CD4-positive, alpha-beta T cell treated with Interleukin-6 for 4 hours (primary cell): ENCODE measurements at places on chromosomes 11 and 22.

DNA sequence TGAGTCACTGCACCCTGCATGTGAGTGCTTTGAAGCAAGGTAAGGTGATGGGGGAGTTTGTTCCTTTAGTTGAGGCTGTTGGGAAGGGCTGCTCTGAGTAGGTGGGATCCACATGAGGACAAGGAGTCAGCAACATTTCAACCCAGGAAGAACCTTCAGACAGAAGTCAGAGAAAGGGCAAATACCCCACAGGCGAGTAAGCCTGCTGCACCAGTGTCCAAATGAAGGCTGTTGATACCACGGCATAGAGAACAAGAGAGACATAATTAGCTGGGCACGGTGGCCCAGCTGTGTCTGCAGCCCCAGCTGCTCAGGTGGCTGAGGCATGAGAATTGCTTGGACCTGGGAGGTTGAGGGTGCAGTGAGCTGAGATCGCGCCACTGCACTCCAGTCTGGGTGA is 54.3 kb upstream of the CLMP start:
- DNase-seq = no peak

DNA sequence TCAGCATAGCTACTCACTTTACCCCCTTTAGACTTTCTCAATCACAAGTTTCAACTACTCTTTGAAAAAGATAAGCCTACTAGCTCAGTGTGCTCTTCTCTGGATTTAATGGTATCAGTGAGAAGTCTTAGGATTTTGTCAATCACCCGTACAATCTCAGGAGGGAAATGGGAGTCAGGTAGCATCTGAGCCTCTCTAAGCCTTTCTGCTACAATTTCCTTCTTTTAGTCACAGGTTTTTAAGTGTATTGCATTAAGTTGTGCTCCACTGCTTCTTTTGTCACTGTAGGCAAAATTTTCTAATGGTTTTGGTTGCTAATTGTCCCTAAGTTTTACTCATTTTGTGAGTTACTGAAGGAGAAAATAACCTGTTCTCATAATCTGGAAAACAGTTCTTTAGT is 758.5 kb upstream of the CCDC90B start:
- no peak for DNase-seq

GRCh38 chr22:46900549-46900948 is 138.1 kb downstream of the TBC1D22A start:
- DNase-seq = no peak

GRCh38 chr22:39773976-39774539 is 119.5 kb downstream of the ENTHD1 start:
- peak; percentile 51 for DNase-seq

DNA sequence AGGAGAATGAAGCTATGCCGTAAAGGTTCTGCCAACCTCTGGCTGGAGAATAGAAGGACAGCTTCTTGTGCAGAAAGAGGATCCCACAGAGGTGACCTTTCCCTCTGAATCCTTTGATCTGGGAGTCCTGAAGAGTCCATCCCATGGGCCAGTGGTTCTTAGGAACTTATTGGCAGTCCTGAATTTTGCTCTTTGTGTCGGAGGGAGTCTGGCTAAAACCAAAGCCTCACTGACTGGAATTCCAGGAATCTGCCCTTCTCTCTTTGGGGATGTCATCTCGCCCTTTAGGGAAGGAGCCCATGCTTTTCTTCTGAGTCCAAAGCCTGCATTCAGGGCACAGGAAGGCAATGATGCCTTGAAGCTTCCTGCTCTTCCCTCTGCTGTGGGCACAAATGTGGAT is 45.5 kb downstream of the PKNOX2 start:
- no peak for DNase-seq

GRCh38 chr11:75524665-75525432 is 892 bp downstream of the GDPD5 start:
- DNase-seq = peak; percentile 50

DNA sequence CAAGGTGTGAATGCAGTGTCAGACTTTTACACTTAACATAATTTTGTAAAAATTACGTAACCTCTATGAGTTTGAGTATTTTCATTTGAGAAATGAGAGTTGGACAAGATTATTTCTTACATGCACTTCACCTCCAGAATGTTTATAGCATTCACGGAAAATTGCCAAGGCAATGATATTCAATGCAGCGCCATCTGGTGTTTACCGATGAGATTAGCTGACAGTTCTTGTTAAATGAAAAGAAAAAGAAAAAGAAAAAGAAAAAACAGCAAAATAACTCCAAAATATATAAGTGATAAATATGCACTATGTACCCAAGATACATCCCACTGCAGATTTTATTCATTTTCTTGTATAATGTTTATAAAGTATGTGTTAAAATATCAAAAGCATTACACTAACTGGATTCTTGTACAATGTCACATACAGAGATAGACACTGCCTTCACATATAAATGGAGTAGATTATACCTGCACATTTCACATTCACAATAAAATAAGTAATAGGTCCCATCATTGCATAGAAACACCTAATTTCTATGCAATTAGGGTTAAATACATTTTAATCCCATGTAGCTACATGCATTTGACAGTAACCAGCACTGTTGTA is 976.3 kb upstream of the FAT3 start:
- DNase-seq = no peak

GRCh38 chr11:124233376-124233775 is 7.5 kb upstream of the OR8G1 start:
- no peak for DNase-seq

DNA sequence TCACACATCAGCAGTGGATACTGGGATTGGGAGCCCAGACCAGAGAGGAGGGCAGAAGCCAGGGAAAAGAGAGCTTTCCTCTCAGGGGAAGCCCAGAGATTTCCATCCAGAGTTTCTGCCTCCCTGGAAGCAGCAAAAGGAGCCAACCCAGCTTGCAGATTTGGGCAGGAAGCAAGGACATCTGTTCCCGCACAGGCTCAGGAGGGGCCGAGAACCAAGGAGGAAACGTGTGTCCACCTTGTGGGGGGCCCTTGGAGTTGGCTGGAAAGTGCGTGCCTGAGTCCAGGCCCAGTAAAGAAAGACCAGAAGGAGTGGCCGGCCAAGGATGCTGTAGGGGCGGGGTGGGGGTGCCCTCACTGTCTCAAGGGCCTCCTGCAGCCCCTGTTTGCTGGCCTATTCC is 6.0 kb upstream of the NPTXR start:
- no peak for DNase-seq

- DNase-seq = no peak
Measured at GRCh38 chr11:63557570-63557969, 5.6 kb downstream of the PLAAT2 start.

GRCh38 chr11:69059429-69059828 is 10.7 kb downstream of the TPCN2 start:
- DNase-seq = no peak

DNA sequence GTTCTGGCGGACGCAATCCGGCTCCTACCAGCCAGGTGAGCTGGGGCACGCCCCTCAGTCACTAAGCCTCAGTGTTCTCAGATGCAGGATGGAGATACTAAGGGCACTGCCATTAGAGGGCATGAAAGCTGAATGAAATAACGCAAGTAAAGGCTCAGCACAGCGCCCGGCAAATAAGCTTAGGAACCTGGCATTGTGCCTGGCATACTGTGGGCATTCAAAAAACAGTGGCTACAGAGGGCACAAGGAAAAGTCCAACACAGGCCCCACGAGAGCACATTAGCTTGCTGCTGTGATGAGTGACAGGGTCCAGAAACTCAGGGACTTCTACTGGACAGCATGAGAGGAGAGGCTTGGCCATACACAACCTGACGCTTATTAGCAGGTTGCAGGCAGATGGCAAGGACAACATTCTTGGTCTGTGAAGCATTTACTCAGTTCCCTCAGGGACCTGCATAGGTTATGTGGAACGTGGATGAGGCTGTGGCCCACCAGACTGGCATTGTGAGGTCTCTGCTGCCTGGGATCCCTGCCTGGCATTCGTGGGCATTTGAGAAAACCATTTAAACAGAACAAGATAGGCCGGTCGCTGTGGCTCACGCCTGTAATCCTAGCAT is 12.2 kb downstream of the TXN2 start:
- DNase-seq = no peak

- DNase-seq = no peak
Measured at GRCh38 chr11:128555606-128556005, 31.8 kb downstream of the ETS1 start.

GRCh38 chr11:58958500-58958899 is 19.2 kb downstream of the GLYATL1 start:
- peak; percentile 39 for DNase-seq

DNA sequence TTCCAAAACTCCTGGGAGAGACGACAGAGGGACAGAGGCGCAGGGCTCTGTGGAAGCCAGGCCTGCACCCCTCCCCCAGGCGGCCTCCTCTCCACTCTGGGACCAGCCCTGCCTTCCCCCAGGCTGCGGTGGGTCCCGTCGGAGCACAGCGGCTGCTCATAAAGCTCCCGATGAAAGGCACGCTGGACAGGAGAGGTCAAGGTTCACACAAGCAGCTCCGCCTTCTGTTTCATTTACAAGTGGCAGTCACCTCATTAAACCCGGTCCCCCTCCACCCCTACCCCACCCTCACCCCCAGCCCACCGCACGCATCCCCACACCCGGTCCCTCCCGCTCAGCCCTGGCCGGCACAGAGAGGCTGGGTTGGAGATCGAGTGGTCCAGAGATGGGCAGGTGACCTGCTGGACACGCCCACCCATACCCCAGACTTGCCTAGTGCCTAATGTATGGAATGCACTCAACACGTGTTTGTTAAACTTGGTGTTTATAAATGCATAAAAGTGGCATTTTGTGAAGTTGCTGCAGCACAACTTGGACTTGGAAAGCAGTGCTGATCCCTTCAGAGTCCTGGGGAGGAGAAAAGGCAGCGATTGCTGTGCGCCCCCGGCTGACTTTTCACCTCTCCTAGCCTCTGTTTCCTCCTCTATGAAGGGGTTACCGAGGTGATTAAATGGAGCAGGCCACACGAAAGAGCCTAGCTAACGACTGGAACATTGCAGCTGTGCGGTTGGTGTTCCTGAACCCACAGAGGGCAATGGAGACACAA is 26.0 kb downstream of the RPUSD4 start:
- no peak for DNase-seq

- no peak for DNase-seq
Measured at GRCh38 chr11:28366549-28367346, 258.6 kb downstream of the METTL15 start.

DNA sequence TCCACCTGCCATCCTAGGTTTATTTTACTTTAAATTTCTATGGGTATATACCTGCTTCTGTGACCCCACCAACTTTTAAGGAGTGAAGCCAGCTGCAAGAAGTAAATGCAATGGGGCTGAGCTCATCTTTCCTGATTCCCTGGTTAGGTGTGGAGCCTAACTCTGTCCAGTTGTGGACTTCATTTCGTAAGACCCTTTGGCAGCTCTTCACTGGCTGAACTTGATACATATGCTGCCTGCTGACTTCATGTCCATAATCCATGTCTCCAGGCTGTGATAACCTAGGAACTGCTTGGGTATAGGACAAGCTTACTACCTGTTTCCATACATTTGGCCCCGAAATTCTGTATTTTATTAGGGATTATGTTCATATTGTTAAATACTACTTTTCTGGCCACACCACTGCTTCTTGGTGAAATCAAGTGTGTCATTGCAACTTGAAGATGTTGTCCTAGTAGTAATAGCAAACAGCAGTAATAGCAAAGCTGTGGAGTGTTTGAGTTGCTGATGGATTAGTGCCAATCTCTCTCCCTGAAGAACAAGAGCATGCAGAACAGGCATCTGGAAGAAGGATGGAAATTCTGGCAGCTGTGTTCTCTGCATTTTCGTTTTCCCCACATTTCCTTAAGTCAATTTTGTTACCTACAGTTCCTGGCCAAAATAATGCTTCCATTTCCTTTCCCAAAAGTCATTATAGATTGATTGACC is 31.2 kb downstream of the LDLRAD3 start:
- no peak for DNase-seq

- DNase-seq = no peak
Measured at GRCh38 chr11:85590848-85591483, 36.2 kb downstream of the DLG2 start.

GRCh38 chr11:2853997-2854560 is 31.5 kb downstream of the CDKN1C start:
- DNase-seq = no peak

DNA sequence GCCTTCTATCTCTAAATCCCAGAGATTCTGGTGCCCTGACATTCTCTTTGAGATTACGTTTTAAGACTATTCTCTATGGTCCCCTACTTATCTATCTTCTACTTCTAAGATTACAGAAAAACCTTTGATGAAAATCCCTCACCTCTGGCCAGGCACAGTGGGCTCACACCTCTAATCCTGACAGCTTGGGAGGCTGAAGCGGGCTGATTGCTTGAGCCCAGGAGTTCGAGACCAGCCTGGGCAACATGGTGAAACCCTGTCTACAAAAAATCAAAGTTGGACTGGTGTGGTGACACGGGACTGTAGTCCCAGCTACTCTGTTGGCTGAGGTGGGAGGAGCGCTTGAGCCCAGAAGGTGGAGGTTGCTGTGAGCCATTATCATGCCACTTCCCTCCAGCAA is 14.4 kb downstream of the NUP98 start:
- no peak for DNase-seq

DNA sequence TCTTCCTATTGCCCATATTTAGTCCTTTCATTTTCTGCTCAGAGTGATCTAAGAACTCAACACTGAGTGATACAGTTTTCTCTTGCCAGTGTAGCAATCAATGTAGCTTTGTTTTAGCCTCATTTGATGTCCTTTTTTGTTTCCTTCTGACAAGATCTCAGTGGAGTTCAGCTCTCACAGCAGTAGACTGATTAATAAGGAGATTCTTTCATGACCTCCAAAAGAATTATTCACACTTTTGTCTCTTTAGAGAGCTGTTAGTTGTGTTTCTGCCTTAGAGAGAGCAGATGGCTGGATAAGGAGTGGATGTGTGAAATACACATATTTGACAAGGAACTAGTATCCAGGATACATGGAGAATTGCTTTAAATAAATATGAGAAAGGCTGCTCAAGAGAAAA is 6.6 kb upstream of the TMEM225 start:
- DNase-seq = no peak

- peak; percentile 34 for DNase-seq
Measured at GRCh38 chr11:2533587-2534133, 88.9 kb downstream of the KCNQ1 start.

- no peak for DNase-seq
Measured at GRCh38 chr11:73750228-73750627, 10.6 kb downstream of the RAB6A start.

- no peak for DNase-seq
Measured at GRCh38 chr11:107271425-107271824, 186.2 kb downstream of the CWF19L2 start.

- DNase-seq = no peak
Measured at GRCh38 chr22:46571642-46572250, 34.3 kb upstream of the CELSR1 start.

DNA sequence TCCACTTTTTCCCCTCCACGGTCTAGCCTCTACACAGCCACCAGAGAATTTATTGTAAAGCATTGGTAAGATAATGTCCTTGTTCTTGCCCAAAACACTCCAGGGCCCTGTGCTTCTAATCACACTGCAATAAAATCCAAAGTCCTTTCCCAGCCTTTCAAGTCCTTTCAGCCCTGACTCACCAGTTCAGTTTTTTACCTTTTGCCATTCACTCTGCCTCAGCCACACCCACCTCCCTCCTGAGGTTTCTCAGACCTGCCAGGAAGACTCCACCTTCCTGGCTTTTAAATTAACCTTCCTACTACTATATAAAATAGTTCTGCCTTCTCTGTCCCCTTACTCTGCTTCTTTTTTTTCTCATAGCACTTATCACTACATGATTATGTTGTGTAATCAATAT is 91.0 kb upstream of the ARHGAP32 start:
- no peak for DNase-seq

- DNase-seq = no peak
Measured at GRCh38 chr11:110287537-110287936, 8.9 kb downstream of the RDX start.
